ENCODE measurements at places on chromosomes 2 and 18.

- peaks cover 5% of the 10 kb centered on the region for H3K4me1 ChIP-seq
- peaks cover 100% of the 10 kb centered on the region for H3K27me3 ChIP-seq
- DNase-seq: peak; percentile 87
- H3K4me3 ChIP-seq: peak within 1 kb of the TSS; percentile 69
These were observed at the start of gene CNGA3 for GRCh38 chr2:98346311-98347236. CNGA3 (plus strand) TSS chr2:98346456; CDS start chr2:98369976, 23,520 bp downstream.

DNA sequence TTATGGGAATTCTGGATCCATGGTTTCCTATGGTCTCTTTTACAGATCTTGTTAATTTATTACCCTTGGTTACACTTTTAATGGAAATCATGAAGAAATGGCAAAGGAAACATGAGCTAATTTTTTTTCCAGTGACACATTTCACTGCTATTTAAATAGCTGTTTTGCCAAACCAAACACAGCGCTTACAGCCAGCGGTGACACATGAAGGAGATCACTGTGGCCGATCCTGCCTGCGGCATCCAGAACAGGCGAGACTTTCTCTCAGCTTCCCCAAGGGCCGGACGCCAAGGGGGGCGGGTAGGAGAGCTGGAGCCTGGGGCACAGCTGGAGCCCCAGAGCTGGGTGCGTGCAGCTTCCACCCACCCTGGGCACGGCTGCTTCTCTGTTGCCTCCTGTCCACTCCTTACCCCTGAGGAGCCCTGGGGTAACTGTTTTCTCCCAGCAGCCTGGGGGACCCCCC lies 81.4 kb upstream of the PKDCC start:
- no peak overlapping the region for H3K4me3 ChIP-seq
- no peak for DNase-seq
- peaks cover 40% of the 10 kb centered on the region for H3K27me3 ChIP-seq
- no peak overlapping the region for H3K27ac ChIP-seq

DNA sequence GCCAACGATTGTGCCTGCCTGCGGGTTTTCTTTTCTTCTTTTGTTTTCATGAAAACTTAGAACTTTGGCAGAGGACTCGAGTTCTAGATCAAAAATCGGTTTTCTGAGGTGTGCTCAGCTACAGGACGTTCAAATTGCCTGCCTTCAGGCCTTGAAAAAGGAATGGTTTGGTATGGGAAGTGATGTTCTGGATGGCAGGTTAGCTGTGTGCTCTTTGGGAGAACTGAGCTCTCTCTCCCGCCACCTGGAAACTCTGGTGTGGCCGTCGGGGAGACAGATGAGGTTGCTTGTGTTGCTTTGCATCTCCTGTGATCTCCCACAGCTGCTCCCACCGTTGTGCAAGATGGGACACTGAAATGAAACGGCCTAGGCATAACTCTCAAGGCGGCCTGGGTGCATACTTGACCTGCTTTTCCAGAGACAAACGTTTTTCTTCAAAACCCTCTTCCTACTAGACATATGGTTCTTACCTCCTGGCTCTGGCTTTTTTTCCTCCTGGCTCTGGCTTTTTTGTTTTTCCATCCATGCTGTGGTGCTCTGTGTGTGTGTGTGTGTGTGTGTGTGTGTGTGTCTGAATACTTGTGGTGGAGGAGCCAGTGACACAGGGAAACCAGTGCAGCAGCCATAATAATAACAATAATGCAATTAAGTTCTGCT lies 2.0 kb downstream of the FMNL2 start:
- peaks cover 56% of the 10 kb centered on the region for H3K4me1 ChIP-seq
- H3K36me3 ChIP-seq: peaks cover 10% of the 10 kb centered on the region
- H3K27me3 ChIP-seq: peaks cover 20% of the 10 kb centered on the region
- peak overlapping the region; percentile 99 for H3K4me3 ChIP-seq
- DNase-seq: peak; percentile 25
- peak overlapping the region; percentile 43 for H3K27ac ChIP-seq

DNA sequence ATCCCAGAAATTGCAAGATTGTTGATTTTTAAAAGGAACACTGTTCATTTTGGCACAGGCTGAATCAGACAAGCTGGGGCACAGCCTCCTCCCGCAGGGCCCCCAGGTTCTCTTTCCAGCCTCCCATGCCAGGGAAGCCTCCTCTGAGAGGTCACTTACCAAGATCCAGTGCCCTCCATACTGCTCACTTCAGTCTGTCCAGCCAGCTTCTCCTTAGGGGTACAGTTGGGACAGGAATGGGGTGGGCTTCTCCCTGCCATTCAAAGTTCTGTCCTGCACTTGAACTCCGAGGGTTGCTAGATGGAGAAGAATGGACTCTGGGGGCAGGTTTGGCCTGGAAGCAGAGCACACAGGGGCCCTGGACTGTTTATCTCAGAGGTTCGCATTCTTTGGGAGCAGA lies 7.5 kb upstream of the CYP26B1 start:
- H3K36me3 ChIP-seq: no peaks in the 10 kb centered on the region
- H3K27ac ChIP-seq: no peak overlapping the region
- DNase-seq: no peak
- H3K4me1 ChIP-seq: peaks cover 3% of the 10 kb centered on the region
- peaks cover 63% of the 10 kb centered on the region for H3K27me3 ChIP-seq
- H3K4me3 ChIP-seq: no peak overlapping the region

DNA sequence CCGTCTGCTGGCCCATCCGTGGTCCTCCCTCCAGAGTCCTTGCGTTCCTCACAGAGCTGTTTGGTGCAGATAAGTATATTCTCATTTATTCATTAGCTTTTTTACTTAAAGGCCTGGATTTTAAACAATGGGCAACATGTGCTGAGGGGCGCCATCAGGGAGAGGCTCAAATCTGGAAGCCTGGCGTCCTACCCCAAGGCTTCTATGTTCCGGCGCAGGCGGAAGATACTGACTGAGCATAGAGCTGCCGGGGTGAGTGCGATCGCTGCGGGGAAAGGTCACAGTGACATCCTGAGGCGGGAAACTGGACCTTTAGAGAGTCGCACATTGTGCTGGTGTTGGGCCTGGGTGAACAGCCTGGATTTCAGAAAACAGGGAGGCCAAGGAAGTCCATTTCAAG lies 130.6 kb upstream of the PXDN start:
- H3K4me1 ChIP-seq: peaks cover 5% of the 10 kb centered on the region
- no peak overlapping the region for H3K27ac ChIP-seq
- no peak overlapping the region for H3K4me3 ChIP-seq
- H3K36me3 ChIP-seq: no peaks in the 10 kb centered on the region
- peaks cover 32% of the 10 kb centered on the region for H3K27me3 ChIP-seq
- DNase-seq: no peak

DNA sequence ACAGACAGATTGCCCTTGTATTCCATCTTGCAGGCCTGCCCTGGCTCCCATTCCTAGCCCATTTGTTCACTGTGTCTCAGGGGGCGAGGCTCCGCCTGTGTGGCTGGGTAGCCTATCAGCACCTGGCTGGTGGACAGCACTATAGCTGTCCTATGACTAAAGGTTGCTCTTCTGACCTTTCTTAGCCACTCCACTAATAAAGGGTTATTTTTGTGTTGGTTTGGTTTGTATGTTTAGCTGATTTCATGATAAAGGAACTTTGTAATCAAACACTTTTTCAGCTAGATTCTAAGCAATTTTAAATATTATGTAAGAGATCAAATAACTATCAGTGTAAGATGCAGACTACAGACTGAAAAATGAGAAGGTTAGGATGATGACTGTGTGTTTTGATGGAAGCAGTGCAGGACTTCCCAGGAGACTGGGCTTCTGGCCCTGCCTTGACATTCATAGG lies 72.2 kb downstream of the CRIM1 start:
- H3K4me3 ChIP-seq: no peak overlapping the region
- no peak overlapping the region for H3K27ac ChIP-seq
- no peak for DNase-seq
- H3K36me3 ChIP-seq: peaks cover 9% of the 10 kb centered on the region
- peaks cover 3% of the 10 kb centered on the region for H3K27me3 ChIP-seq

GRCh38 chr18:10715791-10716190 lies 190.0 kb downstream of the NAPG start:
- DNase-seq: no peak
- H3K27ac ChIP-seq: no peak overlapping the region
- no peak overlapping the region for H3K4me3 ChIP-seq

- no peak overlapping the region for H3K27ac ChIP-seq
- DNase-seq: no peak
- H3K4me1 ChIP-seq: no peaks in the 10 kb centered on the region
- H3K27me3 ChIP-seq: no peaks in the 10 kb centered on the region
- peaks cover 66% of the 10 kb centered on the region for H3K36me3 ChIP-seq
- H3K4me3 ChIP-seq: no peak overlapping the region
These were observed 128.1 kb downstream of the BIRC6 start for GRCh38 chr2:32484937-32485336.

DNA sequence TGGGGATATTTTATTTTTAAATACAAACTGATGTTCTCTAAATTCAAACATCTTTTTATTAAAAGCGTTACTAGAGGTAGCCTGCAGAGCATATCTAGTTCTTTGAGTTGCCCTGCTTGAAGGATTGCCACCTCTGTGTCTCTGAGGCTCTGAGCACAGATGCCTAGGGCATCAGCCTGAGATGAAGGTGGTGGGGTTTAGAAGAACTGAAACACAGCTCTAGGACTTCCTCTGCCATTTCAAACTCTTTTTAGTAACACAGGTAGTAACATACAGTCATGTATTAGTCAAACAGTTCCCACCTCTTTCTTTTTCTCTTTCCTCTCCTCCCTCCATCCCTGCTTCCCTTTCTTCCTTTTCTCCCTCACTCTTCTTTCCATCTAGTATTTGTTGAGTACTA lies 57.6 kb downstream of the TTC21B start:
- H3K4me1 ChIP-seq: peaks cover 23% of the 10 kb centered on the region
- H3K36me3 ChIP-seq: peaks cover 63% of the 10 kb centered on the region
- peak overlapping the region; percentile 53 for H3K27ac ChIP-seq
- no peak overlapping the region for H3K4me3 ChIP-seq

DNA sequence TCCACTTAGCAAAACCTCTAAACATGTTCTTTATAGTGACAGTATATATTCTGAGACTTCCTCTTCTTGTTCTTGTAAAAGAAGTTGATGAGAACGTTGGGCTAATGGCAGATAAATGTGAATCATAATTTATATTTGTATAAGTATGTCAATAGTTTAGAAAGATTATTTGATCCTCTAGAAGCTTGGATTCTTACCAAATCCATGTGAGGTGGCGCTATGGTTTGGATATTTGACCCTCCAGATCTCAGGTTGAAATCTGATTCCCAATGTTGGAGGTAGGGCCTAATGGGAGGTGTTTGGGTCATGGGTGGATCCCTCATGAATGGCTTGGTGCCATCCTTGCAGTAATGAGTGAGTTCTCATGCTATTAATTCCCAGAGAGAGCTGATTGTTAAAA lies 29.8 kb upstream of the SCN1A start:
- H3K4me3 ChIP-seq: no peak overlapping the region
- H3K4me1 ChIP-seq: no peaks in the 10 kb centered on the region
- no peak for DNase-seq
- H3K27me3 ChIP-seq: no peaks in the 10 kb centered on the region

DNA sequence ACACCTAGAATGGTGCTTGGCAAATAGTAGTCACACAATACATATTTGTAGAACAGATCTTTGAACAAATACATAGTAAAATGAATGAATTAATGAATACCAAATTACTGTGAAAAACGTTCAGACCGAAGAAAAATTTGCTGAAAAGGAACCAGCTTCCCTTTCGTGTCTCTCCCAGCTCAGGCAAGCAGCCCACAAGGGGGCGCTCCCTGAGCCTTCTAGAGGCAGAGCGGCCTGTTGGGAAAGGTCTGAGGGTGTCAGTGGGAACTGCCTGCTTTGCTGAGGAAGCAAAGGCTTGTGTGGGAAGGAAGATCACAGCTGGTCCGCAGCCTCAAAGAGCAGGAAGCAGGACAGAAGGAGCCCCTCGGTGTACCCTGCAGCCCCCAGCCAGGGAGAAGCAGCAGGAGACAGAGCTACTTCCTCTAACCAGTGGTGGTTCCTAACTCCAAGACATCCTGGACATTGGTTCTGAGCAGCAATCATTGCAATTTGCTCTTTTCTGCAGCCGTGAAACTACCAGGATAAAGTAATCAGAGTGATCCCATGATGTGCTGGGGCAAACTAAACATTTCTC lies 231.1 kb downstream of the ANKRD30B start:
- H3K27me3 ChIP-seq: no peaks in the 10 kb centered on the region
- no peak overlapping the region for H3K4me3 ChIP-seq
- no peaks in the 10 kb centered on the region for H3K4me1 ChIP-seq
- H3K27ac ChIP-seq: no peak overlapping the region
- no peak for DNase-seq
- H3K36me3 ChIP-seq: no peaks in the 10 kb centered on the region

DNA sequence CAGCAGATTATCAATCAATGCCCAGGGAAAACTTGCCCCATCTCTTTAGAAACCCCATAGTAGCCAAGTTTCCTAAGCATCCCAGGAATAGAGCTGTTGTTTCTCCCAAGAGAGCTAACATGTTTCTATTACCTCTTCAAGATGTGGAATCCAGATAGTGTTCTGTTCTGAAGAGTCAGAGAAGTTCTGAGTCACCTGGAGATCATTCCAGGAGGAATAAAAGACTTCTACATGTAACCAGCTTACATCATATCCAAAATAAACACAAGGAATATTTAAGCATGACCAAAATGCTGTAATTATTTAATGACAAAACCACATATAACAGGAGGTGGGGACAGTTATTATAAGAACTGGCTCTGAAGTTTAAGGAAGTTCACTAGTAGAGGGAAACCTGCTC lies 51.0 kb upstream of the GORASP2 start:
- DNase-seq: no peak
- peaks cover 15% of the 10 kb centered on the region for H3K27me3 ChIP-seq
- H3K36me3 ChIP-seq: no peaks in the 10 kb centered on the region
- H3K27ac ChIP-seq: no peak overlapping the region

GRCh38 chr2:161004379-161004778 lies 155.8 kb upstream of the TANK start:
- DNase-seq: no peak
- H3K36me3 ChIP-seq: peaks cover 6% of the 10 kb centered on the region
- no peaks in the 10 kb centered on the region for H3K27me3 ChIP-seq
- H3K27ac ChIP-seq: no peak overlapping the region

DNA sequence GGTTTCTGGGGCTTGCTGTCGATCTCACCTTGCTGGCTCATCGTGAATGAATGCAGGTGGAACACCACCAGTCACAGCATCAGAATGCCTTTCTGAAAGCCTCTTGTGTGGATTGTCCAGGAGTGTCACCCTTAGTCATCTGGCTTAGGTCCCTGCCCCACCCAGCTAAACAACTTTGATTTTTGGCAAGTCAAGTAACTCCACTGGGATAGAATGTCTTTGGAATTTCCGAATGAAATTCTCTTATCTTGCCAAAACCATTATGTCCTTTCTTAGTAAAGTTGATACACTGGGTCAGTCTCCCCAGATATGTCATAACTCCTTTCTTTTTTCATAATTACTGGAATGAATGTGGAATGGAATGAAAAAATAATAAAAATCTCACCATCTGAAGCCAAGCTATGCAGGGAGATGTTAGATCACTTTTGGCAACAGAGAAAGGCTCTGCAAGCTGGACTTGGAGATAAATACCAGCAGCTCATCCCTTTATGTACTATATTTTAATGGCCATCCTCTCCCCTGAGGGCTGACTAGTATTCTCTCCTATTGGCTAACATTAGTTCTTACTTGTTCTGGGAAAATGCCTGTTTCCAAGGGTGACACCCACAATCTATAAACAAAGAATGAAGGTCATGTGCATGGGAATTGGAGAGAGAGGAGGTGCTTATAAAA lies 35.4 kb downstream of the INSIG2 start:
- no peak overlapping the region for H3K27ac ChIP-seq
- DNase-seq: no peak

GRCh38 chr2:26430826-26431225 lies 29.1 kb downstream of the DRC1 start:
- DNase-seq: no peak
- no peak overlapping the region for H3K27ac ChIP-seq
- peaks cover 7% of the 10 kb centered on the region for H3K27me3 ChIP-seq
- no peaks in the 10 kb centered on the region for H3K4me1 ChIP-seq
- no peak overlapping the region for H3K4me3 ChIP-seq

- no peak overlapping the region for H3K27ac ChIP-seq
- no peak overlapping the region for H3K4me3 ChIP-seq
- no peak for DNase-seq
- H3K4me1 ChIP-seq: peaks cover 54% of the 10 kb centered on the region
- no peaks in the 10 kb centered on the region for H3K36me3 ChIP-seq
These were observed 676.1 kb upstream of the GYPC start for GRCh38 chr2:125979886-125980285.
